CD8-positive, alpha-beta memory T cell (primary cell): ENCODE measurements at places on chromosomes 1 and 21. TPM values are rescaled to one million over a fixed set of nuclear protein-coding genes. Genes with fewer than 3 reads are reported as not detected.

The BCL2L15 gene
- 1.2 TPM for total RNA-seq

GRCh38 chr1:224259986-224260385, 70.0 kb downstream of the NVL start:
- peaks cover 13% of the 10 kb centered on the region for H3K4me1 ChIP-seq
- H3K27ac ChIP-seq: no peak overlapping the region
- no peaks in the 10 kb centered on the region for H3K27me3 ChIP-seq
- DNase-seq: no peak
- no peaks in the 10 kb centered on the region for H3K36me3 ChIP-seq
- no peak overlapping the region for H3K4me3 ChIP-seq

DNA sequence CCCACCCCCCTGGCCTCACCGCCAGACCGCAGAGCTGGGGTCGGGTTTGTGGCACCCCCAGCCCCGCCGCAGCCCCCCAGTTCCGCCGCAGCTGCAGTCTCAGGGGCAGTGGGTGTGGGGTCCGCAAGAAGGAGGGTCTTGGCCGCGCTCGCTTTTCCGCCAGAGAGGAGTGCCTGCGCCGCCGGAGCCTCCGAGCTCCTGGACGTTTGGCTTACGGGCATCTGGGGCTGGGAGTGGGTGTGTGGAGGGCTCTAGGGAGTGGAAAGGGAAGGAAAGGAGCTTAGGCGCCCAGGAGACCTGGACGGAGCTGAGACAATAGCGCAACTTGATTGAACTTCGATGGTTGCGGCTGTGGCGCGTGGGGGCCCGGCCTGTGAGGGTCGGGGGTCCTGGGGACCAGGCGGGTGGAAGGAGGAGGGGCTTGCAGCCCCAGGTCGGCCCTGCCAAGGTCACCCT, 88.8 kb upstream of the IPO9 start:
- no peaks in the 10 kb centered on the region for H3K36me3 ChIP-seq
- H3K4me3 ChIP-seq: peak overlapping the region; percentile 47
- no peak for DNase-seq

- no peaks in the 10 kb centered on the region for H3K27me3 ChIP-seq
- no peaks in the 10 kb centered on the region for H3K4me1 ChIP-seq
- H3K36me3 ChIP-seq: no peaks in the 10 kb centered on the region
- no peak for DNase-seq
- H3K27ac ChIP-seq: no peak overlapping the region
- no peak overlapping the region for H3K4me3 ChIP-seq
These were observed 90.1 kb upstream of the IRF2BP2 start for GRCh38 chr1:234699795-234700665.

DNA sequence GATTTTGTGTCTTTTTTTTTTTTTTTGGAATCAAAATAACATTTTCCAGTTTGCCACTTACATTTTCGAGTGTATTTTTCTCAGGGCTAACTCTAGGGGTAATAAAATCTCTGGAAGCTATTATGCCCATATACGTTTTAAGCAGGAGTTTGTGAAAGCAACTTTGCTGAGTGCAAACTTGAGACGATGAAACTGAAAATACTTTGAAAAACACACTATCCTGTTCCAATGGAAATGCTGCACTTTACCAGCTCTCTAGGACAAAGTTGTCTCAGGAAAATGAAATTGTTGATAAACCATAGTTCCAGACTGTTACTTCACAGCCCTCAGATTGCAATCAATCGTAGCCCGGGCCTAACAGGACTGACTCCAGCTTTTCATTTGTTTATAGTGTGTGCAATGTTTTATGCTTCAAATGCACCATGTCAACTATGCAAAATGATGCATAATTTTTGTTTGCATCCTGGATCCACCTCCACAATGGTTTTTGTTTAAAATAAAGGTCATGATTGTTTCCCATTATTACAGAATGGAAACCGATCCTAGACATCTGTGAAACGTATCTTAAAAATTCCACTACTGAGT, 220.6 kb upstream of the PKN2 start:
- no peaks in the 10 kb centered on the region for H3K36me3 ChIP-seq
- no peak overlapping the region for H3K27ac ChIP-seq
- H3K4me3 ChIP-seq: no peak overlapping the region
- H3K4me1 ChIP-seq: no peaks in the 10 kb centered on the region
- no peaks in the 10 kb centered on the region for H3K27me3 ChIP-seq
